ENCODE measurements at places on chromosomes 6 and 20.

GRCh38 chr6:36963451-36964290 lies 9.1 kb downstream of the PI16 start:
- no peak for DNase-seq

GRCh38 chr6:41271901-41272395 lies 14.5 kb downstream of the TREM1 start:
- no peak for DNase-seq

- DNase-seq: no peak
Measured at GRCh38 chr6:64428186-64428585, 792.6 kb downstream of the PHF3 start.

- DNase-seq: no peak
Measured at GRCh38 chr6:139920027-139920775, 545.8 kb upstream of the CITED2 start.

DNA sequence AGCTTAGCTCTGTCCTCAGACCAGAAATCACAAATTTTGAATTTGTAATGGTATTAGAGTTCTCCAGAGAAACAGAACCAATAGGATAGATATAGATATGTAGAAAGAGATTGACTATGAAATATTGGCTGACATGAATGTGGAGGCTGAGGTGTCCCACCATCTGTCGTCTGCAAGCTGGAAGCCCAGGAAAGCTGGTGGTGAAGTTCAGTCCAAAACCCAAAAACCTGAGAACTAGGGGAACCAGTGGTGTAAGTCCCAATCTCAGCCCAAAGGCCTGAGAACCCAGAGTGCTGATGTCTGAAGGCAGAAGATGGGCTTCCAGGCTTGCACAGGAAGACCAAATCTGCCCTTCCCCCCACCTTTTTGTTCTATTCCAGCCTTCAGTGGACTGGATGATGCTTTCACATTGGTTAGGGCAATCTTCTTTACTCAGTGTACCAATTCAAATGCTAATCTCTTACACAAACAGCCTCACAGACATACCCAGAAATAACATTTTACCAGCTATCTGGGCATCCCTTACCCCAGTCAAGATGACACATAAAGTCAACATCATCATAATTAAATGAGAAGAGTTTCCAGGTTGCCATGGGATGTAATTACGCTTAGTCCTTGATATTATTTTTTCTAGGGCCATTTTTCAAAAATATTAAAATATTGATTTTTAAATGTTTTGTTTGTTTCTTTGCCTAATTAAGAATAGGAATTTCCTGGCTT lies 570.8 kb downstream of the UTRN start:
- DNase-seq: no peak

DNA sequence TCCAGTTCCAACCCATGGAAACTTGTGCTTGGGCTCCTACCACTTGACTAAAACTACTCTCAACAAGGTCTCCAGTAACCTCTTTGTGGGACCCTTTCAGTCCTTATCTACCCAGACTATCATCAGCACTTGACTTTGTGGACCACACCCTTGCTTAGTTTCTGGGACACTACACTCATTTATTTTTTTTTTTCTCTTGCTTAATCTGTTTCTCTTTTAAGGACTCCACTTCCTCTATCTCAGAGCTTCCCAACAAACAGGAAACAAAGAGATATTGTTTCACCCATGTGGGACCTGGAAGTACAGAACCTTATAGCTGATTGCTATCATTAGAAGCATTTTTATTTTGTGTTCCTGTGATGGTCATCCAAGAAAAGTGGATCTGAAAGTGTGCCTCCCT lies 28.8 kb upstream of the ME1 start:
- no peak for DNase-seq

GRCh38 chr20:35237486-35237885 lies 11.0 kb downstream of the MMP24 start:
- no peak for DNase-seq

DNA sequence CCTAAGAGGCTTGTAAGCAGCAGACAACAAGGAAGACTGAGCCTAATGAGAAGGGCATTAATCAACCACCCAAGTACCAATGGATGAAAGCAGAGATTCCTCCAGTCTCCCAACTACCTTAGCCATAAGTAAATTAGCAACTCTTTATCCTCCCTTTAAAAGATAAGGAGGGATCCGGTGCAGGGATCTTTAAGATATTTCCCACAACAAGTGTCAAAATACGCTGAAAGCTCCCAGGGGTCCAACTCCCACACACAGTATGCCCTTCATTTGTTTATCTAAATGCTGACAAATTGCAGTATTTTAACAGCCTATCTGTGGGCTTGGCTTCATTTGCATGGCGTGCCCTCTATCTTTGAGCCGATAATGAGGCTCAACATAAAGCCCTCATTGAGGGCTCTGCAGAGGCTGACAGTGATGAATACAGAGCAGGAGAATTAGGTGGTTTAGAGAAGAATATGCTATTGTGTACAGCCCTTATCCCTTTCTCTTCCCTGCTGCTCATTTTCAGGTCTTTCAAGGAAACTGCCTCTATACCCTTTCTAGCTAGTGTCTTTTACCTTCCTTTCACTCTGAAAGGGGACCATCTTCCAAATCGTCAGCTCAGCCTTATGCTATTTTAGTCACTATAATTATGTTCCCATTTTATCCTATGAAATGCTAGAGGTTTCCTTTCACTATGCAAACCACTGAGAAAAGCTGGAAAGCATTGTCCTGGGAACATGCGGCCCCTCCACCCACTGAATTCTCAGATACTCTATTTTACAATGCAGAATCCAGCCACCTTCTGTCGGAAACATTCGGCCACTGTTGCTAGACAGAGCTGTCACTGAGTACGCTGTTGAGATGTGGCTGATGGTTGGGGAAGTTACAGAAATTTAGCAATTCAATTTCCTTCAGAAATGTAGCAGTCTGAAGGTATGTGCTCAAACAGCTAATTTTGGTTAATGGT lies 575.2 kb upstream of the JAG1 start:
- no peak for DNase-seq

DNA sequence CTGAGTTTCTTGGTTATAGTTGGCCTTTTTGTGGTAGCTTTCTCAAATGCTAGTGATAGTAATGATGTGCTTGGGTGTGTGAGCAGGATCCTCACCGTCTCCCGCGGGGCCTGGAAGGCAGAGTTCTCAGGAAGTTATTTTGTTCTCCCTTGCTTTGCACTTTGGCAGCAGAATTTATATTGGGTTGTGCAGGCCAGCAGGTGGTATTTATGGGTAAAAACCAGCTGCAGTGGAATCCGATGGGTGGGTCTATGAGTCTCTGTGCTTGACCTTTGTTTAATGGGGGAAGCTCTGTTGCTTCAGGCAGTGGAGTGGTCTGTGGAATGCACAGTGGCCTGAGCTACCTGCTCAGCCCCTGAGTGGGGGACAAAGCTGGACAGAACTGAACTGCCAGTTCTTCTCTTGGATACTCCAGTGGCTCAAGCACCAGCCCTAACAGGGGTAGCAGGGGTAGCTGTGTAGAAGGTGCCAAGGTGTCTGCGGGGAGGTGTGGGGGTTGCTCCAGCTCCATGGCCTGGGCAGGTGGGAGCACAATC lies 27.3 kb downstream of the IGF2R start:
- no peak for DNase-seq

DNA sequence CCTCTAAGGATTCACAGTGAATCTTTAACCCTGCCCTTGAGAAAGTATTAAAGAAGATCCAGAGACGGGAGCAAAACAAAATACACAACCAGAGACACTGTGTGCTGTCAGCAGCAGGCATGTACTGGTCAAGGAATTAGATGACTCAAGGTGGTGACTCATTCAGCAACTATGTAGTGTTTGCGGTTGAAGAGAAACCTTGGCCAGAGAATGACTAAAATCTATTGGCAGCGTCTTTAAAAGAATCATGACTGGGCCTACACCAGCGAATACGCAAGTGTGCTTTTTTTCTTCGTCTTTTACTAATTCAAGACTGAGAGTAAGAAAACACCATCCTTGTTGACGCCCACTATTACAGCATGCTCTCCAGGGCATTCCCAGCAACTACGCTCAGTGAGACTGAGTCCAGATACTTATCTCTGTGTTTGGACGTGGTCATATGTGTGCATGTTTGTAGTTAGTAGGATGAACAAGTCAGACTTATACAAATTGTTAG lies 72.4 kb upstream of the BACH2 start:
- peak; percentile 93 for DNase-seq

GRCh38 chr6:119284861-119285521 lies 64.6 kb downstream of the MAN1A1 start:
- no peak for DNase-seq

- no peak for DNase-seq
Measured at GRCh38 chr6:41881506-41881905, 13.7 kb downstream of the USP49 start.

DNA sequence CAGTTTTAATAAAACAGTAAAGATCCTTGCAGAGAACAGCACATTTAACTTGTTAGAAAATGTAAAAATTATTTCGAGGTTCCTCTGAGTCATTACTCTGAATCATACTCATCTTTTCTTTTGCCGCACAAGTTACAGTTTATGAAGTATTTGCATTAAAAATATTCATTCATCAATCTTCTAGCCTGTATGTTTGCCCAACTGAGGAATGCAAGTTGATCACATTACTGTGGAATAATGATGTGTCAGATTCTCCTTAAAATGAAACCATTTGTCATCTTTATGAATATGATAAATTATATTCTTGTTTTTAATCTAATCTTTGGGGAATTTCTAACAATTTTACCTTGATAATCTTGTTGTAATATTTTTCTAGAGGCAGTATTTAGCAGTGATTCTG lies 340.4 kb upstream of the OPRM1 start:
- no peak for DNase-seq

GRCh38 chr20:31723069-31723318 lies 326 bp upstream of the BCL2L1 start:
- DNase-seq: no peak

GRCh38 chr6:131331873-131332781 lies 196.9 kb downstream of the AKAP7 start:
- DNase-seq: no peak

DNA sequence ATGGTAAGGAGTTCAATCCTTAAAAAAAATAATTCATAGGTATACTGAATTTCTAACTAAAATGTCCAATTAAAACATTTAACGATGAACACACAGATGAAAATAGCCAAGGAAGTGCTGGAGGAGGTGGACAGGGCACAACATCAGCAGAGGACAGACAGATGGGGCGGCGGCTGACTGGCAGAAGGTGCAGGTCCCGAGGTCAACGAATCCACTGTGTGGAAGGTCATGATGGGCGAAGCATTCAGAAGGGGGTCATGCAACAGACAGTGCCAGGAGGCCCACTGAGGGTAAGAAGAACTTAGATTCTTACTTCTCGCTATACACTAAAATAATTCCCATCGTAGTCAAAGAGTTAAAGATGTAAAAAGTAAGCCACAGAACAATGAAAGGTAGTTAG lies 34.2 kb upstream of the FRMD1 start:
- no peak for DNase-seq

GRCh38 chr6:107655245-107655644 lies 165.3 kb downstream of the SOBP start:
- no peak for DNase-seq

- no peak for DNase-seq
Measured at GRCh38 chr6:113967777-113968176, 3.2 kb downstream of the HDAC2 start.

DNA sequence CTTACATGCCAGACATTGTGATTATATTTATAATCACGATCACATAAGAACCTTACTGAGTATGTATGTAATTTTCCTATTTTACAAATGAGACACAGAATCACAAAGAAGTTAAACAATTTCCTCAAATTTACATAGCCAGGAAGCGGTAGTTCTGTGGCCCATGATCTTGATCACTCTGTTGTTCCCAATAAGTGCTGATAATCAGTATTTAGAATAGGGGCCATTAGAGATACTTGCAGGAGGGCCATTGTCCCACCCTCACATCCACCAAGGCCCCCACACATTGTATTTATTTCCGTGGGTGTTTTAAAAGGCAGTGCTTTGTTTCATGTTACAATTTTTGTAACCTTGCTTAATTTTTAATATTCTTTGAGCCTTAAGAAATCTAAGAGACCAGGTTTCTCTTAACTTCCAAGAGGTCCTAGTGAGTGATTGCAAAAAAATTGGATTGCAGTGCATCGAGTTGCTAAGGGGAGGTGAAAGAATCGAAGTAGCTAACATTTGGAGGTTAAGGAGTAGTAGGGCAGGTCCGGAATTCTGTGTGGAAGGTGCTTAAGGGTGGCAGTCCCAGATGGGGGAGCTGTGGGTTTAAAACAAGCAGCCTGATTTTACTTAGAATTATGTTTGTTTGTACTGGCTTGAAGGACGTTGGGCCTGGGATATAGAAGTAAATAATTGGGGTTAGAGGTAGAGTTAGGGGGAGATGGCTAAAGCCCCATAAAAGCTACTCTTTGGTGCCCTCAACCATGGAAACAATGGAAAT lies 339.4 kb downstream of the CDKAL1 start:
- no peak for DNase-seq
